ENCODE measurements at places on chromosomes 2 and 18. TPM values are rescaled to one million over a fixed set of nuclear protein-coding genes. Genes with fewer than 3 reads are reported as not detected.

REG3A gene
- not detected for total RNA-seq

LRP1B gene
- 3.6 TPM for total RNA-seq

DNA sequence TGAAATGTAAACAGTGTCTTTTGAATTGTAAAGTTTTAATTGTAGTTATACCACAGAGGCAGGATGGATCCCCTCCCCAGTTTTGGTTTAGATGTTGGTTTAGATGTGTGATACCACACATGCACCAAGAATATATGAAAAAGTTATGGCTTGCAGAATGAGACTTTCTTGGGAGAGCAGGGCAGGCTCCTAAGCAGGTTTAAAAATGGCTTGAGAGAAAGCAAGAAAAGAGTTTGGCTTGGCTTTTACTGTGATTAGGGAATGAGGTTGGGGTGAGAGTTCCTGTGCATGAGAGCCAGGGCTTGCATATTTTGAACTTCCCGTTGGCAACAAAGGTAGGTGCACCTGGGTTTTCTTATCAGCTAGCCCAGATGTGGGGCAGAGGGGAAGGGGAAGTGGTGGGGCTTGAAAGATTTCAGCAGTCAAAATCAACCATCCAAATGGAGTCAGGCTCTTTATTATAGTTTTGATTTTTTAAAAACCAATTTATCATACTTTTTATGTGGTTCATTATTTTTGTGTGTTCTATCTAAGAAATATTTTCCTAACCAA is 246.9 kb downstream of the MTX2 start:
- no peaks in the 10 kb centered on the region for H3K36me3 ChIP-seq
- H3K27ac ChIP-seq = no peak overlapping the region

TFCP2L1 gene
- not detected for total RNA-seq

DNA sequence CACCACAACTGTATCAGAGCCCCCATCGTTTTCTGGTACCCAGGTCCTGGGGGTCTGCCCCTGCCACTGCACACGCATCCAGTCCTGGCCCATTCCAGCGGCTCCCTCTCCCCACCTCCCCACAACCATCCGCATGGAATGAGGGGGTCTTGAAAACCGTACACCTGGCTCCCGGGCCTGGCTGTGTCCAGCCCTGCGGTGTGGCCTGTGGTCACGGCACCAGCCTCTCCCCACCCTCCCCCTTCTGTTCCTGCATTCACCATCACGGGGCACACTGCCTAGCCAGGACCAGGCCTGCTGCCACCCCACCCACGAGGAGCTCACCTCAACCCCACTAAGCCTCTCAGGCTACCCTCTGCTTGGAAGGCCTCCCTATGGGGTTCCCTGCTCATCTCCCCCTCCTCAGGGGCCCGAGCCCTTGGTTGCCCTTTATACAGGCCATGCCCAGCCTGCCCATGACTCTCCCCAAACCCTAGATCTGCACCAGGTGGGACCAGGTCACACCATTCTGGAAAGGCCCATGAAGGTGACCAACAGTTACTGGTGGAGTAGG is 11.4 kb downstream of the GPR35 start:
- peak; percentile 71 for DNase-seq
- H3K27me3 ChIP-seq = peaks cover 3% of the 10 kb centered on the region
- no peak overlapping the region for H3K27ac ChIP-seq
- H3K4me1 ChIP-seq = no peaks in the 10 kb centered on the region
- H3K36me3 ChIP-seq = peaks cover 3% of the 10 kb centered on the region
- H3K4me3 ChIP-seq = no peak overlapping the region

GRCh38 chr2:59932341-59932740 is 621.1 kb downstream of the BCL11A start:
- H3K27me3 ChIP-seq = peaks cover 2% of the 10 kb centered on the region
- no peaks in the 10 kb centered on the region for H3K36me3 ChIP-seq
- H3K4me3 ChIP-seq = no peak overlapping the region
- DNase-seq = no peak

- H3K4me1 ChIP-seq = peaks cover 4% of the 10 kb centered on the region
- no peaks in the 10 kb centered on the region for H3K36me3 ChIP-seq
- DNase-seq = no peak
- H3K27ac ChIP-seq = no peak overlapping the region
These were observed 76.0 kb downstream of the RNF144A start for GRCh38 chr2:6993229-6993640.

DNA sequence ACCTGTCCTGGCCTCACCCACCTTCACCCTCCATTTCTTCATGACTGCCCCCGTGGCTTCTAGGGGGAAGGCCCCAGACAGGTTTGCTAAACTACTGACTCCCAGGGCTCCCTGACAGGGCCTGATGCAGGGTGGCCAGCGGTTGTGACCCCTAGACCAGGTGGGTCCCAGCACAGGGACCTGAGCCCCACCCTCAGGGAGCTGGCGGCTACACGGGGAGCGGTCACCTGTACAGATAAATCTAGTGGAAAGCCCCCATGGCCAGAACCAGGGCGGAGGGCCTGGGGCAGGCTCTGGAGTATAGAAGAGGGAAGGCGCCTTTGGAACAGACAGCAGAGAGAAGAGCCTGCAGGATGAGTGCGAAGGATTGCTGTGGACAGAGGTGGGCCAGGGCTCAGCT is 42.5 kb upstream of the PLB1 start:
- H3K4me3 ChIP-seq = no peak overlapping the region
- H3K27ac ChIP-seq = no peak overlapping the region
- peaks cover 6% of the 10 kb centered on the region for H3K27me3 ChIP-seq
- H3K36me3 ChIP-seq = no peaks in the 10 kb centered on the region
- DNase-seq = no peak

DNA sequence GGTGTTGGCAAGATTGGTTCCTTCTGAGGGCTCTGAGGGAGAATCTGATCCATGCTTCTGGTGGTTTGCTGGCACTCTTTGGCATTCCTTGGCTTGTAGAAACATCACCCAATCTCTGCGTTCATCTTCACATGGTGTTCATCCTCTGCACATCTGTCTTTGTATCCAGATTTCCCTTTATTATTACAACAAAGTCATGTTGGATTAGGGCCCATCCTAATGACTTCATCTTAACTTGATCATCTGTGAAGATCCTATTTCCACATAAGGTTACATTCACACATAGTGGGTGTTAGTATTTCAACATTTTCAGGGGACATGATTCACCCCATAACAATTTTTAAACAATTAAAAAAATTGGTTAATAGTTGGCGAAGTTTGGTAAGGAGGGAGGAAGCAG is 177.4 kb upstream of the CWC22 start:
- H3K36me3 ChIP-seq = no peaks in the 10 kb centered on the region
- no peaks in the 10 kb centered on the region for H3K4me1 ChIP-seq
- H3K27ac ChIP-seq = no peak overlapping the region
- no peak for DNase-seq
- no peaks in the 10 kb centered on the region for H3K27me3 ChIP-seq

GRCh38 chr2:233012301-233012971 is 620 bp downstream of the NGEF start:
- H3K4me3 ChIP-seq = no peak overlapping the region
- DNase-seq = peak; percentile 59
- H3K27me3 ChIP-seq = peaks cover 21% of the 10 kb centered on the region
- no peaks in the 10 kb centered on the region for H3K4me1 ChIP-seq

DSG1 gene
- total RNA-seq = not detected

TBR1 gene
- not detected for total RNA-seq

LAMA1 gene
- 0.30 TPM for total RNA-seq

GRCh38 chr2:179592167-179592936 is 269.1 kb downstream of the ZNF385B start:
- no peak for DNase-seq
- H3K27me3 ChIP-seq = no peaks in the 10 kb centered on the region
- H3K27ac ChIP-seq = peak overlapping the region; percentile 77
- no peaks in the 10 kb centered on the region for H3K36me3 ChIP-seq
- peak overlapping the region; percentile 40 for H3K4me3 ChIP-seq

DNA sequence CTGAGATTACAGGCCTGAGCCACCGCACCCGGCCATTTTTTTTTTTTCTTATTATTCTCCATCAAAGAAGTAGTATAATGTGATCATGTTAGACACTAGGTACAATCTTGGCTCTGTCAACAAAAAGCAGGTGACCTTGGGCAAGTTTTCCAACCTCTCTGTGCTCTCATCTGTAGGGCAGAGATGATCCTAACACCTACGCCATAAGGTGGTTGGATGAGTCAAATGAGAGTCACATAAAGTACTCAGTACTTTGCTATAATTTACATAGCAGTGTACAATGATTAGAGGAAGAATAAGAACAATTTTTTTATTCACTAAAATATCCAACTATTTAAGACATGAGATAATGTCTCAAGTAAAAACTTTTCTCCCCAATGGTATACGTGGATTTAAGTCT is 128.6 kb downstream of the TGIF1 start:
- H3K27ac ChIP-seq = no peak overlapping the region
- DNase-seq = no peak
- H3K4me3 ChIP-seq = no peak overlapping the region
- no peaks in the 10 kb centered on the region for H3K27me3 ChIP-seq
- H3K4me1 ChIP-seq = peaks cover 13% of the 10 kb centered on the region

BCL2 gene
- 2.5 TPM for total RNA-seq

GRCh38 chr18:70827632-70828031 is 538.8 kb downstream of the SOCS6 start:
- no peak for DNase-seq
- no peaks in the 10 kb centered on the region for H3K36me3 ChIP-seq
- no peak overlapping the region for H3K4me3 ChIP-seq

DNA sequence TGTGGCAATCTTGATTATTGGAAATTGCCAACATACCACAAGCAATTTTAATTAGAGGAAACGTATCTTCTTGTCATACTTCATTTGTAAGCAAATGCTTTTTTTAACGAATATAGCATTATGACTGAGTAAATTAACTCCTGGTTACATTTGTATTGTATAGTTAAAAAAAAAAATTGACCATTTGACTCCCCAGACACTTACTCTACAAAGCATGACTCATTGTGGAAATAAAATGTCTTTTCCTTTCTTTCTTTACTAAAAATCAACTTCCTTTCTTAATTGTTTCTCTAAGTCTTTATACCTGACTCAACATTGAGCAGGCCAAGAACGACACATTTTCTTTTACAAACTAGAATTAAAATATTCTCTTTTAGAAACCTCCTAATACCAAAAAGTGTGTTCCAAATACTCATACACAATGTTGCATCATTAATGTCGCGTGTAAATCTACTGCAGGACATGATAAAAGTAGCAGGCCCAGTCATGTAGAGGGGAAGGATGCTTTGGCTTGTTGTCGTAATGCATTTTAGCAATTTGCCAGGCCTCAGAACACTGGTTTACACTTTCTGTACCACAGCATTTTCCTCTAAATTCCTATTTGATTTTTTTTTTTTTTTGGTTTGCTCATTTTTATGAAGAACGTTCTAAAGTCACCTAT is 349.6 kb upstream of the KCNH7 start:
- no peak for DNase-seq
- peaks cover 12% of the 10 kb centered on the region for H3K4me1 ChIP-seq
- H3K27me3 ChIP-seq = no peaks in the 10 kb centered on the region
- no peak overlapping the region for H3K4me3 ChIP-seq
- H3K27ac ChIP-seq = no peak overlapping the region

DNA sequence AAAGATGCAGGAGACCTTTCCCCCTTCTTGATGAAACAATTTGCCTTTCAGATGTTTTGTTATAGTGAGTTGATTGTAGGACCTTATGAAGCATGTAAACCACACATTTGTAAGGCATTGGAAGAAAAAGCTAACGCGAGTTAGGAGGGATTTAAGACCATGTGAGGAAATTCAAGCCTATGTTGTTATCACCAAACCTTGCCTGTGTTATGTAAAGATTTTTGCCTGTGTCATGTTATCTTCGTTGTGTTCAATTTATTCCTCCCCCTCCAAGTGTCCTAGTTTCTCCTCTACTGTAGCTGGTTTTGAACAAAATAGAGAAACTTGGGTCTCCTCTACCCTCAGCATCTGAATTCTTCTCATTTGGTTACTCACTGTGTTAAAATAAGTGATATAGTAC is 173.0 kb downstream of the NEDD4L start:
- no peak overlapping the region for H3K27ac ChIP-seq
- H3K27me3 ChIP-seq = no peaks in the 10 kb centered on the region
- H3K4me3 ChIP-seq = no peak overlapping the region
- H3K4me1 ChIP-seq = peaks cover 55% of the 10 kb centered on the region
- no peaks in the 10 kb centered on the region for H3K36me3 ChIP-seq

DNA sequence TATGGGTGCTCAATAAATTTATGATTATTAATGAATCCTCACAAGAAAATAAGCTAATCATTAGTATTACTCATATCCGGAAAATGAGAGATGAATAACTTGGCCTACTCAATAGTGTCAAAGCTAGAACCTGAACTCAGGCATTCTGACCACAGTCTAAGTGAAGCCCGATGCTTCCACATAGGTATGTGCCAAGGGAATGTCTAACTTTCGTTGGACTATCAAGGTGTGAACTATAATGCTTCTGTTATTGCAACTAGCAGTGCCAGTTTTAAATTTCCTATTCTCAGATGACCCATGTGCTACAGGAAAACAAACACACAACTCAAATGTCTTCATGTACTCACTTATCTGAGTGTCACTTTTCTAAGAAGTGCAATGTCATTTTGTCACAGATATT is 1.8 kb downstream of the BARD1 start:
- H3K27me3 ChIP-seq = no peaks in the 10 kb centered on the region
- no peaks in the 10 kb centered on the region for H3K36me3 ChIP-seq
- H3K4me1 ChIP-seq = peaks cover 48% of the 10 kb centered on the region
- DNase-seq = no peak
- peak overlapping the region; percentile 91 for H3K4me3 ChIP-seq

ZNF521 gene
- total RNA-seq = 57.1 TPM

GRCh38 chr2:25257931-25258846 is 83.5 kb downstream of the DNMT3A start:
- no peak overlapping the region for H3K4me3 ChIP-seq
- H3K4me1 ChIP-seq = peaks cover 18% of the 10 kb centered on the region
- DNase-seq = no peak
- H3K27me3 ChIP-seq = no peaks in the 10 kb centered on the region
- H3K27ac ChIP-seq = no peak overlapping the region

DNA sequence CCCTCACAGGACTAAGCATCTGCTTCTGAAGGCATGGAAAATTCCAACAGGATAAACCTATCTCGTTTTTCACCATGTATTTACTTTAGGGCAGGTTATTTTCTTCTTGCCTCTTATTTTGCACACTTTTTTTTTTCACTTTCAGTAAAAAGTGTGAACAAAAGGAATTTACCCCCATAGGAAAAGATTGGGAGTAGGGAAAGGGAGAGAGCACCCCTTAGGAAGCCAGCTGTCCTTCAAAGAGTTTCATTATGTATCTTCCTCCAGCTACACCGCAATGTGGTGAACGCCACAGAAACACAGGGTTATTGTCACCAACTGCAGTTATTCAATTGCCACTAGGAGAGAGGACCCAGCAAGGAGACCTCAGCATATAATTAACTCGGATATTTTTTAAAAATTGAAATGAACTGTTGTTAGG is 286.2 kb upstream of the VRK2 start:
- H3K36me3 ChIP-seq = no peaks in the 10 kb centered on the region
- H3K27me3 ChIP-seq = peaks cover 3% of the 10 kb centered on the region
- H3K4me3 ChIP-seq = peak overlapping the region; percentile 58

GRCh38 chr2:188295067-188295685 is 3.5 kb downstream of the GULP1 start:
- peak overlapping the region; percentile 97 for H3K27ac ChIP-seq
- no peak for DNase-seq
- H3K27me3 ChIP-seq = no peaks in the 10 kb centered on the region
- H3K4me3 ChIP-seq = peak overlapping the region; percentile 97
- H3K4me1 ChIP-seq = peaks cover 40% of the 10 kb centered on the region
